ENCODE measurements at places on chromosomes 12 and 14.

DNA sequence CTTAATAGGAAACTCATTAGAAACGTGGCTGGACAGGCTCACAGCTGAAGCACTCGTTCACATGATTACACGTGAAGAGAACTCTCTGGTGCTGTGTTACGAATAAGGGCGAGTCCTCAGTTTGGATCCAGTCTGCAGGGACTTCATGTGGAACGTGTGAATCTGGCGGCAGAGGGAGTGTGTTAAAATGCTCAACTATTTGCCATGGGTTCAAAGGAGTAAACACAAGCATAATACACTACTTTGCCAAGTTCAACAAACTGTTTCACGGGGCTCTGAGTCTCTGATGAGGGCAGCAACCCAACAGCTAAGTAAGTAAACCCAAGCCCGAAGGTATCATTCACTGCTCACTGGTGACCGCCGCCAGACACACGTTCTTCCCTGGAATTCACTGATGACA is 42.4 kb downstream of the NUAK1 start:
- H3K27me3 ChIP-seq: no peaks in the 10 kb centered on the region
- no peak for DNase-seq
- H3K4me3 ChIP-seq: no peak overlapping the region
- H3K4me1 ChIP-seq: peaks cover 8% of the 10 kb centered on the region
- peaks cover 4% of the 10 kb centered on the region for H3K36me3 ChIP-seq
- H3K27ac ChIP-seq: no peak overlapping the region

DNA sequence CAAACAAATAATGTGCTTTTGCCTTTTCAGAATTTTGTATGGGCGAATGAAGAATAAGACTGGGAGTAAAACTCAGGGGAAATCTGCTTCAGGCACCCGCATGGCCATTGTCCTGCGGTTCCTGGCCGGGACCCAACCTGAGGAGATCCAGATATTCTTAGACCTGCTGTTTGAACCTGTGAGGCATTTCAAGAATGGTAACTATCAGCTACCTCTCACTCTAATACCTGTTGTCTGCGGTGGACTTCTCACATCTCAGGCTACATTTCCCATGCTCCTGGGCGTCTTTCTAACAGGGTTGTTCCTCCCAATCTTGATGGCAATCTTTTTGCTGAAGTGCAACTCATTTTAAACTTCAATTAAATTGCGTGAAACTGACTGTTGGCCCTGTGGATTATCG is 47.1 kb downstream of the UTP20 start:
- no peak for DNase-seq
- H3K27ac ChIP-seq: no peak overlapping the region
- no peaks in the 10 kb centered on the region for H3K4me1 ChIP-seq

GRCh38 chr14:93715279-93715927 is 72.9 kb downstream of the PRIMA1 start:
- no peak overlapping the region for H3K27ac ChIP-seq
- H3K4me3 ChIP-seq: no peak overlapping the region
- no peaks in the 10 kb centered on the region for H3K36me3 ChIP-seq
- H3K4me1 ChIP-seq: peaks cover 4% of the 10 kb centered on the region

- peaks cover 3% of the 10 kb centered on the region for H3K4me1 ChIP-seq
- no peaks in the 10 kb centered on the region for H3K27me3 ChIP-seq
- no peak for DNase-seq
- no peaks in the 10 kb centered on the region for H3K36me3 ChIP-seq
Observed at GRCh38 chr12:88566430-88566829, 13.8 kb downstream of the KITLG start.

DNA sequence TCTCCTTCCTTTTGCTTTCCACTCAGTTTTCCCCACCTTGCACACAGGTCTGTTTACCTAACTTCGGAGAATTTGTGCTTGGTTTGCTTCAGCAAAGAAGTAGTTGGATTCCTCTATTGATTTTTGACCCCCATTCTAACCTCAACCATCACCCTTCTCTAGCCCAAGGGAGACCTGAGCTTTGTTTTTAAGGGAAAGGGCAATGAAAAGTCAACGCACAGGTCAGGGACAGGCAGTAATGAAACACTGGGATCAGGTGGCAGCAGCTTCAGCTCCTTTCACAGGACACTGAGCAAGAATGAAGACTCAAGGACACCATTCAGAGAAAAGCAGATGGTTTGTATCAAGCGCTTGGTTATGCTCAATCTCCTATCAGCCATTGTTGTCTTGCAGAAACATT is 46.9 kb upstream of the KRR1 start:
- no peaks in the 10 kb centered on the region for H3K36me3 ChIP-seq
- DNase-seq: no peak
- H3K4me3 ChIP-seq: no peak overlapping the region
- no peaks in the 10 kb centered on the region for H3K4me1 ChIP-seq
- no peak overlapping the region for H3K27ac ChIP-seq
- no peaks in the 10 kb centered on the region for H3K27me3 ChIP-seq

DNA sequence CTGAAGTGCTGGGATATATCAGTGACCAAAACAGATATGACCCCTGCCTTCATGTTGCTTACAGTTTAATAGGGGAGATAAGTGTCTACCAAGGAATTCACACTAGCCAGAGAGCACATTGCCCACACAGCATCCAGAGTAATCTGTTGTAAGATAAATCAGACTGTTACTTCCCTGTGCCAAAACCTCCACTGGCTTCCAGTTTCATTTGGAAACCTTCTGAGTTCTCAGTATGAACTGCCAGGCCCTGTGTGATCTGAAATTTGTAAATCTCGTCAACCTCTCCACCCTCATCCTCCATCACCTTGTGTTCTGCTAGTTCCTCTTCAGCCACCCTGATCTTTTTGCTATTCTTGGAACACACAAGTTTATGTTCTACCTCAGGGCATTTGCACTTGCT is 154.7 kb downstream of the ETV6 start:
- H3K4me1 ChIP-seq: 0 out of 2 replicates have a peak, but pooled peaks cover 2% of the 10 kb centered on the region
- no peaks in the 10 kb centered on the region for H3K27me3 ChIP-seq
- no peak overlapping the region for H3K4me3 ChIP-seq
- no peaks in the 10 kb centered on the region for H3K36me3 ChIP-seq
- no peak overlapping the region for H3K27ac ChIP-seq
- DNase-seq: no peak

GRCh38 chr12:91877456-91878235 is 268.0 kb downstream of the BTG1 start:
- H3K36me3 ChIP-seq: no peaks in the 10 kb centered on the region
- DNase-seq: no peak
- no peak overlapping the region for H3K27ac ChIP-seq

DNA sequence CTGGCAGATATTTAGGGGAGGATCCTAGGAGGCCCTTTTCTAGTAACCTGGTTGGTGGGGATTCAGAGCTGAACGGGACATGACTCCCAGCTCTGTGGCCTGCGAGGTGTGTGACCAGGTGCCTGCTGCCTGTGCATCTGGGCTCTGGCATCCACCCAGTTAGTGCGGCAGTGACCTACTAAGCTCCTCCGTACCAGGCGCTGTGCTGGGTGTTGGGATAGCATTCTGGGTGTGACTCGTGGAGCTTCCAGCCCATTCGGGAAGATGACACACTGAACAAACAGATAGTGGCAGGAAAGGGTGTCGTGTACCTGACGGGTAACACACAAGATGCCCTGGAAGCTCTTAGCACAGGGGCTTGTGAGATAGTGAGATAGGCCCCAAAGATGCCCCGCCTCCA is 80.9 kb downstream of the ACACB start:
- H3K36me3 ChIP-seq: no peaks in the 10 kb centered on the region
- no peak overlapping the region for H3K27ac ChIP-seq
- H3K4me3 ChIP-seq: no peak overlapping the region
- H3K4me1 ChIP-seq: no peaks in the 10 kb centered on the region
- H3K27me3 ChIP-seq: no peaks in the 10 kb centered on the region
- DNase-seq: no peak

Data from H1 (cell line).